Neural progenitor cell (in vitro differentiated cells): ENCODE measurements at places on chromosomes 2 and 18.
A peak's percentile ranks its signal among the peaks of the same experiment; 100 is the strongest.

GRCh38 chr2:241461693-241462677 lies 46.4 kb downstream of the STK25 start:
- no peak for DNase-seq

DNA sequence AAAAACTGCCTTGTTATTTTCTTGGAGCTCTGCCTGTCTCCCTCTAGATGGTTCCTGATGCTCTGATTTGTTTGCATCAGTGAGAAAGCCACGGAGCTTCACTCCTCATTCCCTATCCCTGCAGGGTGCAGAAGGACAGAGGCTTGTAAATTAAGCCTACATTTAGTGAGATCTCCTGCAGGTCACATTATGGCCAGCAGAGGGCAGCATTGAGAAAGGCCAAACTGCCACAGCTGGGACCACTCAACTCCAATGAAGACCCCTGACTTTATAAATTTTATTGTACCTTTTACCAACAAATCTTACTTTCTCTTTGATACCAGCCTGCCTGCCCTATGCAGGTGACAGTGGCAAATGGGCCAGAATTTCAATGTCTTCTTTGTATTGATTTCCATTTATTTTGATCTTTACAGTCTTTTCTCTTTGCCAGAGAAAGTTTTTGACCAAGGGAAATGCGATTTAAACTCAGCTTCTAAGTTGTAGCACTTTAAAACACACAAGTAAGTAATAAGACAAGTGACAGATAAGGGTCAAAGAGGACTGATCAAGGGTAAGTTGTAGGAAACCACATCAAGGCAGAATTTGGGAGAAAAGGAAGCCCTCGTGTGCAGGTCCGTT lies 1029.1 kb upstream of the KLHL29 start:
- DNase-seq = peak; percentile 70

DNA sequence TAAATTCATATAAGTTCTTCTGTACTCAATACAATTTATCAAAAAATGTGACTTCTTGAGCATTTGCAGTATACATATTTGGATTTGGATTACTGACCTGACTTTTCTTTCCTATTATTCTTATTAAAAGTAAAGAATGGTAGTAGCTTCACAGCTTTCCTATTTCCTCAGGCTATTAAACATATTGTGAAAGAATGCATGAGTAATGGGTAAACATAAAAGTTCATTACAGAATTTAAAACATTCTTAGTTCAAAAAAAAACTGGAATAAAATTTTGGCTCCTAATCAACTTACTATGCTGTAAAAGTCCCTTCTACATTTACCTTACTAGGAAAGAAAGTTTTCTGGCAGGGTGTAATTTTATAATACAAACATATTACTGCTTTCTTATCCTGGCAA lies 27.3 kb upstream of the C2orf66 start:
- no peak for DNase-seq

- no peak for DNase-seq
Measured at GRCh38 chr18:75475228-75475627, 47.7 kb upstream of the SMIM21 start.

- DNase-seq = no peak
Measured at GRCh38 chr2:33166287-33166881, 219.6 kb downstream of the LTBP1 start.

DNA sequence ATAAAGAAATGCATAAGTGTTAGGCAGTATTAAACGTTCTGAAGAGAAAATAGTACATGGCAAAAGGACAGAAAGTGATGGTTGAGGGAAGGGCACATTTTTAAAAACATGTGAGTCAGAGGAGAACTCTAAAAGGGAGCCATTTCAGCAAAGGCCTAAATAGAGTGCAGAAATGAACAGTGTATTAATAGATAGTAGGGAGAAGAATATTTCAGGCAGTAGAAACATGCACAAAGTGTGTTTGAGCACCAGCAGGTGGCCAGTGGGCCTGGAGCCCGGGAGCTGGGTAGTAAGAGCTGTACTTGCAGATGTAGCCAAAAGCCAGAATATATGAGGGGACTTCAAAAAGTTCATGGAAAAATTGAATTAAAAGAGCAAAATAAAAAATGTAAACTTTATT lies 288.1 kb upstream of the FIGN start:
- no peak for DNase-seq

GRCh38 chr2:164642268-164642667 lies 21.0 kb upstream of the GRB14 start:
- no peak for DNase-seq

- no peak for DNase-seq
Measured at GRCh38 chr2:28277466-28277865, 115.2 kb upstream of the FOSL2 start.

- DNase-seq = peak; percentile 19
Measured at GRCh38 chr2:15316370-15316814, 244.7 kb downstream of the NBAS start.

GRCh38 chr2:109435066-109435690 lies 178.6 kb downstream of the SEPTIN10 start:
- DNase-seq = no peak

DNA sequence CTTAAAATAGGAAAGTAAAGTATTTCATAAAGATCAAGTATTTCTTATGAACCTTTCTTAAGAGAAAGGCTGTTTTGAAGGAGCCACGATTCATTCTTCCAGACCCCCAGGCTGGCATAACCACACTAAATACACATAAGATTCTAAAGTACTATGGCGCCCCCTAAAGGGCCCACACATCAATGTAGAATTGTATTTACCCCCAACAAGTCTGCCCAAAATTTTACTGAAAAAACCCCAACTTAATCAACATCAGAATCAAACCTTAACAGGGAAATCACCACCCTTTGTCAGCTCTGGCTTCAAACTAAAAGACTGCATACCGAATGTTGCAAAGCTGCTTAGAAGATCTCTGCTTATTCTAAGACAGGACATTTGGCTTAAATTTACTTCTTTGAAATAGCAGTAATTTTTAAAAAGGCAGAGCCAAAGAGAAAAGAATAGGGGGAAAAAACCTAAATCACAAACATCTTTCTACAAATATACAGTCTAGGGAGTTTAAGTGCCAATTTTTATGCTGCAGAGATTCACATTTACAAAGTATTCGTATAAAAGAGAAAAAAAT lies 20.4 kb upstream of the BCL2 start:
- peak; percentile 86 for DNase-seq

DNA sequence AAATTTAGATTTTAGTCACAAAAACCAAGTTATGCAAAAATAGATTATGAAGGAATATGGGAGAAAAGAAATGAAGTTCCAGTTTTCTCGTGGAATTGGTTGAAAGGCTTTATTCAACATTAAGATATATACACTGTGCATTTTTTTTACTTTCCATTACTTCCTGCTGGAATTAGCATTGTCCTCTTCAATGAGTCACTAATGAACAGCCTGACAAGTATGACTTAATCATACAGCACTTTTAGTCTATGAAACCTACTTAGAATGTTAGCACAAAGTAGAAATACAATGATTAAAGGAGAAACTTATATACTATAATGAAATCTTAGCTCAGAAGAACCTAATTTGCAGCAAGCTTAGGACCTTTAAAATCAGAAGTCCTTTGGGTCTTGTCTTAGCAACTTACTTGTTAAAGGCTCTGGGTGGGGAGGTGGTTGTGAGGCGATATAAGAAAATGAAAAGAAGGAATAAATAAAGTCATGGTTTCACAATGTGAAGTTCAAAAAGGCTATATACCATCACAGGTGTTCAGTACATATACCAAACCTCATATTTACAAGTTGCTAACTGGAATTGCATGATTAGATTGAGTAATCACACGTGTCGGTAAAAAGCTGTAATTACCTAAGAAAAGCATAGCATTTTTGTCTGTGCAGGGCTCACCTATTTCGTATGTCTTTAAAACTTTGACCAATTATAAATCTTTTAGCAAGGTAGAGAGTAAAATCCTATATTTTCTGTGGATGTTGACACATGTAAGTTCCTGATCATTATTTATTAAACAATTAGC lies 236.8 kb downstream of the CAMKMT start:
- no peak for DNase-seq

- no peak for DNase-seq
Measured at GRCh38 chr2:158539176-158540005, 82.6 kb downstream of the PKP4 start.

- DNase-seq = no peak
Measured at GRCh38 chr2:189633392-189633811, 27.9 kb upstream of the ASNSD1 start.

GRCh38 chr18:46174342-46175041 lies 70.3 kb downstream of the HAUS1 start:
- DNase-seq = peak; percentile 79

DNA sequence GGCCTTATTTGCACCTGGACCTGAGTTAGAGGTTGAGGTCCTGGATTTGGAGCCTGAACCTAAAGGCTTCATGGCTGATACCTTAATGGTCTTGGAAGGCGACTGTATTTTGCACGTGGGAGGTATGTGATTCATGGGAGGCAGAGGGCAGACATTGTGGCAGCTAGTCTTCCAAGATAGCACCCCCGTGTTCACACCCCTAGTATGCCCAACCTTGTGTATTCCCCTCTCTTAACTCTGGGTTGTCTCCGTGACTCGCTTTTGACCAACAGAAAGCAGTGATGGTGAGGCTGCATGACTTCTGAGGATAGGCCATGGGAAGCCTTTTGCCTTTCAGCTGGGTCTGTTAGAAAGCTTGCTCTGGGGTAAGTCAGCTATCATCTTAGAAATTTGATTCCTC lies 45.8 kb upstream of the HAAO start:
- DNase-seq = no peak

GRCh38 chr18:80227472-80227871 lies 19.8 kb downstream of the PARD6G start:
- DNase-seq = no peak

DNA sequence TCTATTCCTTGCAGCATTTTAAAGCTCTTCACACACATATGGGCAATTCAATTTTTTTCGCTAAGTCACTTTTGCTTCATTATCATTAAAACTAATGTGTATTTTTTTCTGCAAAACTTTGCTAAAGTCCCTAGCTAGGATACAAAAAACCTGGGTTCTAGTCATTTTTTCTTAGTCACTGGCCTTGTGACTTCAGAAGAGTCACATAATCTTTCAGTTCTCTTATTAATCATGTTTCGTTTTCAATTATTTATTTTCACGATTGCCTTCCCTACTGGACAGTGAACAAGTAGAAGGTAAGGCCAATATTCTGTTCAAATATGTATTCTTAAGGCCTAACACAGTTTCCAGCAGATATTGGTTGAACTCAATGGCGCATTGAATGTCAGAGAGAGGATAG lies 60.9 kb upstream of the CYRIA start:
- DNase-seq = no peak

DNA sequence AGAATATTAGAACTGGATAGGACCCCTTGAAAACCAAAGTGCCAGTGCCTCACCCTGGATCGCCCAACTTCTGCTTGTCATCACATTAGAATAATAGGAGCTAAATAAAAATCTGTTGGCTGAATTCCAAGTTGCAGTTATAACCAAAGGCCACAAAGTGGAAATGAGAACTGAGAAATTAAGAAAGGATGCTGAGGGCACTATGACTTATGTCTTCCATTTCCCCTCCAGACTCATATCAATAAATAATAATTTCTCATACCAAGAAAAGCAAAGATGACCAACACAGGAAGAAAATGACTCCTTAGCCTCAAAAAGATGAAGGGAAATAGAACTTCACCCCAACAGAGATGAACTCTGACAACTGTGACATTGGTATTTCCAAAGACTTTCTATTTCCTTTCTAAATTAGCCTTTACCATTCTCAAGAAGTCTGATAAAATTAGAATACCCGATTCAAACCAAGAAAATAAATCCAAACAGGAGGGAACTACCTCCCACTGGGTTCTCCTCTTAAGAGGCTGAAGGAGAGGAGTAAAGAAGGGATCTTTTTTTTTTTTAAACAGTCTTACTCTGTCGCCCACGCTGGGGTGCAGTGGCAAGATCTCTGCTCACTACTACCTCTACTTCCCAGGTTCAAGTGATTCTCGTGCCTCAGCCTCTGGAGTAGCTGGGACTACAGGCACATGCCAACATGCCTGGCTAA lies 46.5 kb upstream of the EPG5 start:
- DNase-seq = no peak

DNA sequence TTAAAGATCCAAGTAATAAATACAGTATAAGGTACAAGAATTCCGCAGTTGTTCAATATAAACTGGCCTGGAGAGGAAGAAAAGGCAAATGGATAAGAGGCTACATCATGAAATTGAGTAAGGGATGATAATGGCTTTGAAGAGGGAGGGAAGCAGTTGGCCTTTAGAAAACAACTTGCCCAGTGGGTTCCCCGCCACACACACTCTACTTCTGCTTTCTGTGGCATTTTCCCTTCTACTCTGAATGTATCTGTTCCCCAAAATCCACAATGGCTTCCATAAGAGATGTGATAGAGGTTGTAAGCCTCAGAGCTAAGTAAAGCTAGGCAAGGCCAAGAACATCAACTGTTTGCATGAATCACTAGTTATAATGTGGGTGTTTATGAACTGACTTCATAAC lies 221.3 kb downstream of the MBD2 start:
- no peak for DNase-seq
